Cerebellar cortex (tissue), 1 donor: ENCODE measurements at places on chromosomes 5 and 9.
A peak's percentile ranks its signal among the peaks of the same experiment; 100 is the strongest.

DNA sequence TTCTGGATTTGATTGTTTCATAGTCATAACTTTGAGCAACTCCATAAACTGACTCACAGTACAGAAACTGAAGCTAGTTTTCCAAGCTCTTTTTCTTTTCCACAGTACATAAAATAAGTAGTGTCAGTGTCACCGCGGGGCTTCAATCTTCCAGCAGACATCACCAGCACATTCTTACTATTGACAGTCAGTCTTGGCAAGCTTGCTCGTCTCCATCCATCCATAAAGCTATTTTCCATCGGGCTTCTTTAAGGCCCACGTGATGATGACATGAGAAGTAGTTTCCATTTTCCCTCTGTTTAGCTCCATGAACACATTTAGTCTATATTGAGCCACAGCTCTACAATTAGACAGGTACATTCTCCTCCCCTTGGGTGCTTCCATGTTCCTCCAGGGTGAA, 443.4 kb downstream of the KDM4C start:
- DNase-seq = no peak

- DNase-seq = no peak
Observed at GRCh38 chr9:134957165-134957944, 39.6 kb upstream of the FCN1 start.

- peak; percentile 34 for DNase-seq
Observed at GRCh38 chr5:177494346-177495195, 2.8 kb downstream of the PDLIM7 start.

DNA sequence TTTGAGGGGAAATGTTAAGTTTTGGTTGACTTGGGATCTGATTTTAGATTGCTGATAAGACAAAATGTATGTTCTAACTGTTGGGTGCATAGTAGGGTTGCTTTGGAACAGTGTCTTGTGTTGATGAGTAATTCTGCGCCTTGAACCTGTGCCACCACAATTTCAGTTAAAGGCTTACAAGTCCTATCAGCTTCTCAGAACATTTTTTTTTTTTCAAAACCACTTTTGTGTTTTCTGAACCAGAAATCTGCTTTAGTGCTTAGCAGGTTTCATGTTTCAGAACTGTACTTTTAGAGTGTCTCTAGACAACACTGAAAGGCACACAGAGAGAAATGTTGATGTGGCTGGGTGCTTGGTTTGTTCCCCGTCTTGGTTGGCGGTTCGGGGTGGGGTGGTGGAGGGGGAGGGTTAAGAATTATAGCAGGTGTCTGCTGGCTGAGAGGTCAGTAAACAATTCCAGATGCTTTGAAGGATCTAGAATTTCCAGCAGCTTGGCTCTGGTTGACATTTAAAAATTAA, 84.6 kb downstream of the ANKRD55 start:
- DNase-seq = no peak

GRCh38 chr5:171596391-171596878, 177.0 kb downstream of the FGF18 start:
- no peak for DNase-seq

DNA sequence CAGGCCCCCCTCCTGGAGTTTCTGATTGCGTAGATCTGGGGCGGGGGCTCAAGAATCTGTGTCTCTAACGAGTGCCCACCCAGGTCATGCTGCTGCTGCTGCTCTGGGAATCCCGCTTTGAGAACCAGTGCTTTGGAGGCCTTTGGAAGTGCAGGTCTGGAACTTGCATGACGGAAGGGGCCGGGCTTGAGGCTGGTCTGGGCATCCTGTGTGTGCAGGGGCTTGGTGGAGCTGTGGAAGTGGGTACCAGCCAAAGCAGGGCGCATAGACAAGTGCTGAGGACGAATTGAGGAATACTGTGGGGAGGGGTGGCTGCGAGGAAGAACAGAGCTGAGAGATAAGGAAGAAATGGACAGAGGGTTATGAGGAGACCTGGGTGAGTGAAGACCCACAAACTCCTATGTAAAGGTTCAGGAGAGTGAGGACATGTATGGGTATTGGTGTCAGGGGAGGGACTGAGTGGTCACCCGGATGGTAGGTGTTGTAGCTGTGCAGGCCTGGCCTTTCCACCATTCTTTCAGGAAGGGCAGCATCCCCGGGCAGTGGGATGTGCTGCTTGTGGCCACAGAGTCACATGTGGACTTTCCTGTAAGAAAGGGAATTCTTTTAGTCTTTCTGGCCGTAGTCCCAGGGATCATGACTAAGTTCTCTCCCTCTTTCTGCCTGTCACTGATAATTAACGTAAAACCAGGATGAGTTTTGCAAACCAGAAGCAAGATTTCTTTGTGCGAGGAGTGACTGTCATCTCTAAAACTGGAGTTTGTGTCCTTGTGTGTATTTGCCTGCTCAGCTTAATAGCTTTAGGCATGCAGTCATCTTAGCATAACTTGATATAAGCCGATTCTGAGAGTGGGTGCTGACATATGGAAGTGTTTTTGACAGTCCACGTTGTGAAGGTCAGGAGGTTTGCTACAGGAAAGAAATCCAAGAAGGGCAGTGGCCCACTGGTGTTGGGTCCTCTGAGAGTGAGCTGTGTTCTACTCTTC, 43.3 kb upstream of the TJP2 start:
- DNase-seq = no peak

GRCh38 chr5:164207646-164208045, 702.2 kb downstream of the MAT2B start:
- DNase-seq = no peak

DNA sequence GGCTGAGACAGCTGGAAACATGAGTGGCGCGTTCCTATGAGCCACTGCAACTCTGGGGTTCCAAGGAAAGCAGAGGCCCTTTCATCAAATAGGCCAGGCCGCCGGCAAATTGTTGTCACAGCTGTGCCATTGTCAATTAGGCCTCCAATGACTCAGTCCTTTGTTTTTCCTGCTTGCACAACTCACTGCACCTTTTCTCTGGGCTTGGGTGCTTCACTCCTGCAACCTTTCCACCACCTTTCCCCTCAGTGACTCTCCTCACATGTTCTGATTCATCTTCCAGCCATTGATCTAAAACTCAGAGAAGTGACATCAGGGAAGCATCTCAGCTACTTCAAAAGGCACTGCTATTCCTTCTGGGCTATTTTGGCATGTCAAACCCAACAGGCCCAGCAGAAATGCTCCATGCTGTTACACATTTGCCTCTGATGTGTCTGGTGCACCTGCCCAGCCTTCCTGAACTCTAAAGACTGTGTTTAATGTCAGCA, 653.7 kb downstream of the NR2F1-AS1 start:
- no peak for DNase-seq

DNA sequence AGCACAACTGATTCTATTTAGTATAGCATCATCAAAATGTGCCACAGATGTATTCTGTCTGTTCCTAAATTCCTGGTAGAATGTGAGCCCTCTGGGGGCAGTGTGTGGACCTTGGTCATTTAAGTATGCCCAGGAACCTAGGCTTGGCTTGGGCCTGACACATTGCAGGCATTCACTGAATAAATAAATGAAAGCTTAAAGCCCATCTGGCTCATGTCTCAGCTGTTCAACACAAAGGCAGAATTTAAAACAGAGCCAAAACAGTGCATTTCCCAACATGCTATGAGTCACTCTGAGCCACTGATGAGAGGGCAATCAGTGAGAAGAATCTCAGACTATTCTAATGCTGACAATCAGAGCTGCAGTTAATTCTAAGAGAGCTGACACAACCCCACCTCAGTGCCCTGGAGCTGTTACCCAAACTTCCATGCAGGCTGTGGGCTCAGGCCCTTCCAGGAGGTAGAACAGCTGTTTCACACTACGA, 8.1 kb downstream of the FAM193B start:
- no peak for DNase-seq

DNA sequence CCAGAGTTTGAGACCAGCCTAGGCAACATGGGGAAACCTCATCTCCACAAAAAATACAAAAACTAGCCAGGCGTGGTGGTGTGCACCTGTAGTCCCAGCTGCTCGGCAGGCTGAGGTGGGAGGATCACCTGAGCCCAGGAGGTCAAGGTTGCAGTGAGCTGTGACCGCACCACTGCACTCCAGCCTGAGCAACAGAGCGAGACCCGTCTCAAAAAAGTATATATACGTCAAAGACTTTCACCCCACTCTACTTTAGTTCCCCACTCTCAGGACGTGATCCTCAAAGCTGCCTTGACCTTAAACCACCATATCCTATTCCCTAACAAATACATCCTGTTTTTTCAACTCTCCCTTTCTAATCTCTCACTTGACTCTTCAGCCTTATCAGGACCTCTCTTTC, 41.0 kb downstream of the PCDHGC5 start:
- no peak for DNase-seq

- DNase-seq = no peak
Observed at GRCh38 chr9:125854553-125855275, 107.5 kb downstream of the PBX3 start.

GRCh38 chr9:91273853-91274552, 87.7 kb downstream of the AUH start:
- DNase-seq = no peak

DNA sequence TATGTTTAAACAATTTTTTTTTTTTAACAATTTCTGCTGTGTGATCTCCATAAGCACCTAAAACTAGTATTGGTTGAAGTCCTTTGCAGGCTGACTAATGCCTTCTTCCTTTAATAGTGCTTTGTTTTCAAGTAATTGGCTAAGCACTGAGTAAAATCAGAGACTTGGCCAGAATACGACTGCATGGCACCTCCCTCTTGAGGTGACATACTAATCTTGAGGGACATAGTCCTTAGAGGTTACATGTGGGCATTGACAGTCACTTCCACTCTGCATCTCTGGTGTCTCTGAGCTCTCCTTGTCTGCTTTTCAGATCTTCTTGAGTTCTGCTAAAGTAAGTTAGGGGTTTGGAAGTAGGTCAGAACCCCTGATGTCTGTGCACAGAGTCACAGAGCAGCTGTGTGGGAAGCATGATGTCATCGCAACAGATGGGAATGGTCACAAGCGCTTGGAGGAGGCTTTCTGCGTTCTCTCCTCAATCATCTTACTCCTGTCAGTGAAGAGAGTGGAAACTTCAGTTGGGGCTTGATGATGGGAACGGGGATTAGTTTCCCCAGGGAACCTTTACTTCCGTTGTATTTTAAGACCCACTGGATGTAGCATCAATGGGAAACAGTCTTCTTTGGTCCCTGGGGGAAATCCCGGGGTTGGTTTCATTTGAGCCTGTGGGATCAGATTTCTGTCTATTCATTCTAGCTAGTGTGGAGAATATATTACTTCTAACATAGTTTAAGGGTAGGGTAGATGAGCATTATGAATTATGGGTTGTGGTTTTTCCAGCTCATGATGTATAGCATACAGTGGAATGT, 136.9 kb downstream of the ARHGAP26 start:
- peak; percentile 48 for DNase-seq

GRCh38 chr9:12595400-12595799, 97.8 kb upstream of the TYRP1 start:
- no peak for DNase-seq

GRCh38 chr9:124001458-124001799, 10.1 kb upstream of the LHX2 start:
- no peak for DNase-seq

DNA sequence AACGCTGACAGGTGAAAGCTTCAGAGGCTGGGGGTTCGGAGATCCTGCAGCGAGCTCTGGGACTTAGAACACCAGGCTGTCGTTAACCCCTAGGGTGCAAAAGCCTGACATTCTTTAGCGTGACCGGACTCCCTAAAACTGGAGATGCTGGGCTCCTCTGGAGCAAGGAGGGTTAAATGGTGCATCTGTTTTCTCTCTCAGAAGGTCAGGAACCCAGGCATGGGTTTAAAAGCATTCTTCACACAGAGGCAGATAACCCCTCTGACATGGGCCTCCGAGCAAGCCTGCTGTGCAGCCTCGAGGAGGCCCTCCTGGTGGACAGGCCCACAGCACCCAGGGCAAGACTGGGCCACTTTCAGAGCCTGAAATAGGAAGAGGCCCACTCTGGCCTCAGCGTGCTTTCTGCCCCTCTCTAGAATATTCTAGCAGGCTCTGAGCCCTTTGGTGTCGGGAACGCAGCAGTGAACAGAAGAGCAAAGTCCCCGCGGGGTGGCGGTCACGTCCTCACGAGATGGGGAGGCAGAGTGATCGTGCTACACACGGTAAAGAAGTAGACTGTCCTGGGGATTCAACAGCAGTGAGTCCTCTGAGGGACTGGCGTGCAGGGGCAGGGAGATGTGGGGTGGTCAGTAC, 124.8 kb downstream of the COL23A1 start:
- no peak for DNase-seq

DNA sequence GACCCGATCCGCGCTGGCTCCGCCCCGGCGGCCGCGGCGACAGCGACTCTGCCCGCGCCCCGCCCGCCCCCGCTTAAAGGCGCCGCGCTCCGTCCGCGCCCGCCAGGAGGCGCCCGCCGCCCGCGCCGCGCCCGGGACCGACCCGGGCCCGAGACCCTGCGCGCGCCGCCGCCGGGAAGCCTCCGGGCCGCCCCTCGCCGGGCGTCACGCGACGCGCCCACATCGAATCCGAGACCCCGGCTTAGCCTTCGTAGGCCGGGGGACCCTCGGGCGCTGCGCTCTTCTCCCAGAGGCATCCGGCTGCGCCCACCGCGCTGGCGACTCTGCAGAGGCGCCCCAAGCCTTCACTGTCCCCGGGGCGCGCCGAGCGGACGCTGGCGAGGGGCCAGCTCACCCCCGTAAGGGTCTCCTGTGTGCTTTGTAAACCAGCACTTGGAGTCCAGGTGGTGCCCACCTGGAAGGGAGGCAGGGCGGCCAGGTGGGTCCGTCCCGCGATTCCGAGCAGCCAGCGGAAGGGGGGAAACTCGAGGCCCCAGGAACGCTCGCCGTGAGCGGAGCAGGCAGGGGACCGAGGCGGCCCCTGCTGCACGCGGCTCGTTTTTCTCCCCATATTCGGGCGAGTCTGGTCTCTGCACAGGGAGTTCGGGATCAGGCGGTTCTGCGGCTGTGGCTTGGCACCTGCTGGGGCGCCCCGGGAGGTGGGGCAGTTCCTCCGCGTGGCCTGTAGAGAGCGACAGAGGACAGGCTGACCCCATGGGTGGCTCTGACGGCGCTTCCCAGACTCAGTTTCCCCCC, 423 bp upstream of the ABCA2 start:
- DNase-seq = peak; percentile 48

DNA sequence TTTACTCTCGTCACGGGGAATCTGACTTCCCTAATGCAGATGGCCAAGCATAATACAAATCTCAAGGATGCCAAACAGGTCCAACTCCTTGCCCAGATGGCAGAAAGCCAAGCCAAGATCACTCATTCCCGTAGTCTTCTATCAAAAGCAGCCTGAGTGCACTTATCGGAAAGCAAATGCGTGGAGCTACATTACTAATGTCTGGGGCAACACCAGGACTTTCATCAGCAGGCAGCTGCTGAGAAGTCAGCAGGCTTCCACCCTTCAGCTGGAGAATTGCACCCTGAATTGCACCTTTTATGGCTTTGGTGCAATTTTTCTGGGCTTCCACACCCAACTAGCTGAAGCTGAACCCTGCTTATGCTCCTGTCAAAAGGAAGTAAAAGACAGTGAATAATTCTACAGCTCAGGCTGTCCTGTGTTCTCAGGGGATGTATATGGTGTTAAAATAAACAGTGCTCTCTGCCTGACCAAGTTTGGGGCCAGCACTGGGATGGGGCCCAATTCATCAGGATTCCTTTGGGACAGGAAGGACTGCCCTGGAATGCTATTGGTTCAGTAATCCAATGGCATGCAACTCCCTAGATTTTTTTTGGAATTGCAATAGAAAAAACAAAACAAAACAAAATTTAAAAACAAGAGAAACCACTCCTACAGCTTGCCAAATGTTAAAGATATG, 92.6 kb downstream of the DPYSL3 start:
- DNase-seq = no peak
